ENCODE measurements at places on chromosomes 13 and 19.

DNA sequence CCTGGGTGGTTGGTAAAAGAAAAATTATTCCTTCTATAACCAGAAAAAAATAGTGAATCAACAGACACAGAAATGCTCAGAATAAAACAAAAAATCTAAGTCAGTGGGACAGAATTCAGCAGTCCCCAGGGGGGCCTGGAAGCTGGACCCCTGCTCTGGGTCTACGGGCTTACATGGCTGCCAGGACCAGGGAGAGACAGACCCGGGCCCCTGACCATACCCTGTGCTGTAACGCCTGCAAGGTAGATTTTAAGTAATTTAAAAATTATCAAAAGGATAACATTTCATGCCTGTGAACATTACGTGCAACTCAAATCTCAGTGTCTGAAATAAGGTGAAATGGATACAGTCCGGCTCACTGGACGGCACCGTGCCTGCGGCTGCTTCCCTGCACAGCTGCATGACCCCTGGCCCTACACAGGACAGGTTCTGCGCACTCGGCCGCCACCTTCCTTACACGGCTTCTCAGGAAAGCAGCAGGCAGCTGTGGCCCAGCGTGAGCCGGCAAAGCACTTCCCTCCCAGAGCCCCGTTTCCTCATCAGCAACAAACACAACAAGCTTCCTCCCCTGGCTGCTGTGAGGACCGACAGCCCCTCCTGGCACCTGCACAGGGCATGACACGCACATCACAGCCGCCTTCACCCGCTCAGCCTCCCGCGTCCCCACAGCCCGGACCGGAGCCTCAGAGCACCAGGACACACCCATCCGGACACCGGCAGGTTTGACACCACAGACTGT, 22.2 kb downstream of the RASA3 start:
- peak; percentile 79 for DNase-seq

- no peak for DNase-seq
Observed at GRCh38 chr19:35177377-35178274, 23.1 kb downstream of the FXYD5 start.

DNA sequence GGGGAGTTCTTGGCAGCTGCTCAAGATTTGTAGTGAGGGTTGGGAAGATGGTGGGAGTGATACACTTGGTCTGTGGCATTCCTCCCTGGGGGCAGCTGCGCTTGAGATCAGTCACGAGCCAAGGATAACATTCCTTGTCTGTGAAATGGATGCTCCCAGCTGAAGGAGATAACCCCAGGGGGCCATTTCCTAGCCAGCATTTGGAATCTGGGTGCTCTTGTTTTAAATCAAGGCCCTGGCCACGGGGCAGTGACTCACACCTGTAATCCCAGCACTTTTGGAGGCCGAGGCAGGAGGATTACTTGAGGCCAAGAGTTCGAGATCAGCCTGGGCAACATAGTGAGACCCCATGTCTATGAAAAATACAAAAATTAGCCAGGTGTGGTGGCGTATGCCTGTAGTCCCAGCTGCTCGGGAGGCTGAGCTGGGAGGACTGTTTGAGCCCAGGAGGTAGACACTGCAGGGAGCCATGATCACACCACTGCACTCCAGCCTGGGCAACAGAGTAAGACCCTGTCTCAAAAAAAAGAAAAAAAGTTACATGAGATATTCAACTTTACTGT, 4.6 kb downstream of the PKN1 start:
- DNase-seq = no peak

DNA sequence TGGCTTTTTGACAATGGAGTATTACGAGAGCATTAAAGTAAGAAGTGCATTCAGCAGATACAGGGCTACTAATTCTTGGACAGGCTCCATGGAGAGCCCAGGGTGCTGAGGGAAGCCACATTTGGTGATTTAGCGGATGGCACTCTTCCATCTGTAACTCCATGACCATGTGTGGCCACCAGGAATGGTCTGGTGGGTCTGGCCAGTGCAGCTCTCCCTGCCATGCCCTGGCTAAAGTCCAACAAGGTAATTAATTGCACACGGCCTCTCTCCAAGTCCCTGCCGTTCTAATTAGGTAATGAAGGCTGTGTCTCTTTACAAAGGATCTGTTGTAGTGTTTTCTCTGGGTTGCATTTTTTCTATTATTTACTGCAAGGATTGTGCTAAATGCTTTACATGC, 4.3 kb upstream of the ZFR2 start:
- no peak for DNase-seq

DNA sequence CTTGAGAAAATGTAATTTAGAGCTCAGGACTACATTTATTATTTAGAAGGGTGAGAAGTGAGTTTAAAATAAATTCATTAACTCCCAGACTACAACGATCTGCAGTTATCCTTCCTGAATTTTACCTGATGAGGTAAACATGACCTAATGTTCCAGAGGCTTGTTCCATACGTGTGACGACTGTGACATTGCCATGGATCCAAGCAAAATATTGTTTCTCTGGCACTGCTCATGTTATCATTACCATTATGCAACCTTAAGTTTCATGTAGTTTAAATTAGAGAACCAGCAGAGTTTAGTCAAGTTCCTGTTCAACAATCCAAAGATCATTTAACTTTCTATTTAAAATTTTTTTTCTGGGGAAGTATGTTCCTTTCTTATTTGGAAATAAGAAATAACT, 279.6 kb downstream of the KLF5 start:
- no peak for DNase-seq

- DNase-seq = no peak
Observed at GRCh38 chr13:70385852-70386251, 277.6 kb upstream of the KLHL1 start.

DNA sequence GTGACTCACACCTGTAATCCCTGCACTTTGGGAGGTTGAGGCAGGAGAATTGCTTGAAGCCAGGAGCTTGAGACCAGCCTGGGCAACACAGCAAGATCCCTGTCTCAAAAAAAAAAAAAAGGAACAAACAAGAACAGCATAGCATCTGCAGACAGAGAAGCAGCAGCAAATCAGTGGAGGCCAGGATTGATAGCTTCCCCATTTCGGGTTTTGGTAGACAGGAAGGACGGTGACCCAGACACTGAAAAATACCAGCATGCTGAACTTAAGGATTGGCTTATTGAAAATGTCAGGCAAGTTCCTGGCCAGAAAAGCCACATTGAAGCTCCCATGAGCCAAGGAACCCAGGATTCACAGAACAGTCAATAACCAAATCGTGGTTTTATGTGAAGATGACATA, 3.0 kb downstream of the ZNF490 start:
- DNase-seq = no peak

- DNase-seq = no peak
Observed at GRCh38 chr19:46863818-46864629, 3.2 kb downstream of the ARHGAP35 start.

Data from posterior cingulate gyrus (tissue), 11 donors.